ENCODE measurements at places on chromosomes 1 and 21.

DNA sequence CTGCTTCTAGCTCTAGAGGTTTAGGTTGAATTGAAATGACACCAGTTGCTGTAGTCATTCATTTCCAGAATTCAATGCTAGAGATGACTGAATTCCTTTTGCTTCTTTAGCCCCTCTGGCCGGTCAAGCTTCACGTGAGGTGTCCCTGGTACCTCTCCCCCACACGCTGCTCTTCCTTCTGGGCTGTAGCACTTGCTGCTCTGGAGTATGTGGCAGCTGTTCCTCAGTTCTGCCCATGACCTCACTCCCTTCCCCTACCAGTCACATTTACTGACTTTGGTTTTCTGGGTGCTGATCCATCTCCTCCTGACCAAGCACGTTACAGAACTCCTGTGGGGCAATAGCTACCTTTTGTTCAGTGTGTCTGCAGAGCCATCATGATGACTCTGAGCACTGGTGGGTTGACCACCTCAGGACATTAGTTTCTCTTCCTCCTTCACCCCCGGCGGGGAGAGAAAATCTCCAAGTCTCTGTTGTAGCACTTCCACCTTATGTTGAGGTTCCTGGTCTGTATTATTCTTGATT is 128.1 kb downstream of the HHAT start:
- DNase-seq = no peak

DNA sequence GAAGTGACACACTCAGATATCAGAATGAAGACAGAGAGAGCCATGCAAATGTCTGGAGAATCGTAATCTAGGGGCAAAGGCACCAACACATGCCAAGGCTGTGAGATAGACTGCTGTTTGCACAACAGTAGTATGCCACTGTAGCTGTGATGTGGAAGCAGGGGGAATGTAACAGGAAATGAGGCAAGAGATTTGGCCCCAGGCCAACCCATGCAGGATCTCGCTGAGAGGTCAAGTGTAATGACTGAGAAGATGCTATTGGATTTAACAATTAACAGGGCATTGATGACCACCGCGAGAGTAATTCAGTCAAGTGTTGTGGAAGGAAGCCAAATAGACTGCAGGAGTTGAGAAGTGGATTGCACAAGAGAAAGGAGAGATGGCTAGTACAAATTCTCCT is 107.3 kb upstream of the ST6GALNAC5 start:
- DNase-seq = no peak

DNA sequence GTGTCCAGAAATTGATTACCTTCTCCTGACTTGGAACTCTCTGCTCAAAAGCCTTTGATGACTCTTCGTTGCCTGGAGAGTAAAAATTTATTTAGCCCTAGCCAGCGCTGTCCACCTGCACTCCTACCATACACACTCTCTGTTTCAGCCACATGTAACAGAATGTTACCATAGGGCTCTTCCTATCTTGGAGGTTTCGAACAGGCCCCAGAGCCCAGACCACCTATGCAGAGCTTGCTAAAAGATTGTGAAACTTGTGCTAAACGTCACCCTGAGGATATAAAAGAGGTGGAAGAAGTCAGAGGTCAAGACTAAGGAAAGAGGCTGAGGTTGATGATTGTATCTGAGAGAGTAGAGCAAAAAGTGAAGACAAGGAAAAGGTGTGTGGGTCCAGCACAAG is 237.0 kb upstream of the HOOK1 start:
- DNase-seq = no peak

DNA sequence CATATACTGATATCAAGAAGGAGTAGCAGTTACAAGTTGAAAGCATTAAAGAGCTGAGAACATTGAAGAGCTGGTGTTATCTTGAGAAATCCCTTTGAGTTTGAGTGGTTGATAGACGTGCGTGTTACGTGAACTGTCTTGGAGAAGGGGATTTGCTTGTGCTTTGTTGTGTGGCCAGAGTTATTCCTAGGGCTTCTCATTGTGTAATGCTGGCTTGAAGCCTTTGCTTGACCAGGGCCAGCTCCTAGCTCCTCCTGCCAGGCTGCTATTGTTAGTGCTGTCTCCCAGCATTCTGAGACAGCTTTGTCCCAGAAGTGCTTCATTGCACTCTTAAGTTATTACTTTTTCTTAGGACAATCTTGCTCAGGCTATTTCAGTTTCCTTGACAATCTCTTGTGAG is 116.2 kb upstream of the KCNK2 start:
- no peak for DNase-seq

GRCh38 chr1:6447818-6448748 is 17.9 kb downstream of the TNFRSF25 start:
- no peak for DNase-seq

DNA sequence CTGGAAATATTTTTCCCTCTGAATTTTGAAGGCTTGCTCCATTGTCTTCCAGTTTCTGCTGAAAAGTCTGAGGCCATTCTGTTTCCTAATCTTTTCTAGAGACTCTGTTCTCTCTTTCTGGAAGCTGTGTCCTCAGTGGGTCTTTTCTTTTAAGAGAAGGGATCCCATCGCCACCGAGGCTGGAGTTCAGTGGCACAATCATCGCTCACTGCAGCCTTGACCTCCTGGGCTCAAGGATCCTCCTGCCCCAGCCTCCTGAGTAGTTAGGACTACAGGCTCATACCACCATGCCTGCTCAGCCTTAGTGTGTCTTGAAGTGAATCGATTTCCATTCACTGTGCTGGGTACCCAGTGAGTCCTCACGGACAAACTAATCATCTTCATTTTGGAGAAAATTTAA is 9.6 kb upstream of the LRP8 start:
- DNase-seq = peak; percentile 31

DNA sequence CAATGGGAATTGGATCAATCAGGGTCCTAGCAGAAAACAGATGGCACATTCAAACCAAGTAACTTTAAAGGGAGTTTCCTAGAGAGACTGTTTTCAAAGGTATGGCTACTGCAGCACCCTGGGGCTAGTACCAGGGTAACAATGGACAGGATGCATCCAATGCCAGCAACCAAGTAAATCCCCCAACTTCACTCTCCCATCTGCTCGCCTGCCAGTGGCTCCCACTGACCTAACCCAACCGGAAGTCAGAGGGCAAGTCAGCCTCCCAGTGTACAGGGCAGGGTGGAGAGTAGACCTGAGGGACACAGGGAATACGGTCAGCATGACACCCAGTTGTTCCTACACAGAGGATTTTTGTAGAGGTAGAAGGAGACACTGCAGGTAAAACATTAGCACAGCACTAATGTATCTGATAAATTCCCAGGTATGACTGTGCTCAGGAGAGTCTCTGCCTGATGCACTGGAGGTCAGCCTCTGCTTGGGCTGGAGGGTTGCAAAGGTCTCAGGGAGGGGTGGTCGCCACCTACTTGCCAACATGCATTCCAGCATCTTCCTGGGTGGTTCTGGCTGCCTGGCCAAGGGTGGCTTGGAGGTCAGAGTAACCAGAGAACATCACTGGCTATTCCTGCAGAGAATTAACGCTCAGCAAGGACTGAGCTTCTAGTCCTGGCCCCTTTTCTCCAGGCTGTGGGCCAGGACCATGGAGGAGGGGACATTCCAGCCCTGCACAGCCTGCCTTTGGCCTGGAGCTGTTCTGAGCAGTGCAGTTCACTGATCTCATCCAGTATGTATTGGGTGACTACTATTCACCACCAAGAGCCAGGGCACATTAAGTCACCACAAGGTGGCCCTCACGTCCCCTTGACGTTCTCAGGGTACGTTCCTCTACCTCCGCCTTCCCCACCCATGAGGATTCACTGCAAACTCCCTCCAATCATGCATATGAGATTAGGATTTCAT is 5.1 kb upstream of the GJA4 start:
- no peak for DNase-seq

- DNase-seq = no peak
Measured at GRCh38 chr1:28582248-28582615, 9.8 kb upstream of the RAB42 start.

DNA sequence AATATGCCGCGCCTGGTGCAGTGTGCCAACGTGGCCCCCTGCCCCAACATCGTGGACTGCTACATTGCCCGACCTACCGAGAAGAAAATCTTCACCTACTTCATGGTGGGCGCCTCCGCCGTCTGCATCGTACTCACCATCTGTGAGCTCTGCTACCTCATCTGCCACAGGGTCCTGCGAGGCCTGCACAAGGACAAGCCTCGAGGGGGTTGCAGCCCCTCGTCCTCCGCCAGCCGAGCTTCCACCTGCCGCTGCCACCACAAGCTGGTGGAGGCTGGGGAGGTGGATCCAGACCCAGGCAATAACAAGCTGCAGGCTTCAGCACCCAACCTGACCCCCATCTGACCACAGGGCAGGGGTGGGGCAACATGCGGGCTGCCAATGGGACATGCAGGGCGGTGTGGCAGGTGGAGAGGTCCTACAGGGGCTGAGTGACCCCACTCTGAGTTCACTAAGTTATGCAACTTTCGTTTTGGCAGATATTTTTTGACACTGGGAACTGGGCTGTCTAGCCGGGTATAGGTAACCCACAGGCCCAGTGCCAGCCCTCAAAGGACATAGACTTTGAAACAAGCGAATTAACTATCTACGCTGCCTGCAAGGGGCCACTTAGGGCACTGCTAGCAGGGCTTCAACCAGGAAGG is 4.3 kb downstream of the GJB3 start:
- no peak for DNase-seq

DNA sequence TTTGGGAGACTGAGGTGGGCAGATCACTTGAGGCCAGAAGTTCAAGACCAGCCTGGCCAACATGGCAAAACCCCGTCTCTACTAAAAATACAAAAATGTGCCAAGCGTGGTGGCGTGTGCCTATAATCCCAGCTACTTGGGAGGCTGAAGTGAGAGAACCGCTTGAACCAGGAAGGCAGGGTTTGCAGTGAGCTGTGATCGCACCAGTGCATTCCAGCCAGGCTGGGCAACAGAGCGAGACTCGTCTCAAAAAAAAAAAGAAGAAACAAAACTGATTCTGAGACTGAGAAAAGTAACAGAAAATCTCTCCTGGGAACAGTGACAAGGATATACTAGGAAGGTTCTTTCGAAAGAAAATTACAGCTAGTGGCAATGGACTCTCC is 20.9 kb downstream of the USP48 start:
- DNase-seq = no peak

GRCh38 chr1:6907676-6908434 is 122.6 kb downstream of the CAMTA1 start:
- no peak for DNase-seq
